ENCODE measurements at places on chromosomes 5 and 9.
A peak's percentile ranks its signal among the peaks of the same experiment; 100 is the strongest.

GRCh38 chr5:161007879-161008278 lies 155.9 kb upstream of the ATP10B start:
- no peak for DNase-seq

DNA sequence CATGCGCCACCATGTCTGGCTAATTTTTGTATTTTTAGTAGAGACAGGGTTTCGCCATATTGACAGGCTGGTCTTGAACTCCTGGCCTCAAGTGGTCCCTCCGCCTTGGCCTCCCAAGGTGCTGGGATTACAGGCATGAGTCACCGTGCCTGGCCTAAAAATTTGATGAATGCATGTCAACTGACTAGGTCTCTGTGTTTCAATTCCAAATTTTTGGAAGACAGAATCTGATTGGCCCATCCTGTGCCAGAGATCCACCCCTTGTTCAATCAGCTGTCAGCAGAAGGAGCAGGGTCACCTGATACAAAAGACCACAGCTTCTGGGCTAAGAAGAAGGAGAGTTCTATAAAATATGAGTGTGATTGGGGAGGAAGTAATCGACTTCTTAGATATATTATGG lies 43.5 kb upstream of the COL15A1 start:
- DNase-seq, result no peak

- DNase-seq, result no peak
Measured at GRCh38 chr5:157214861-157215513, 34.3 kb downstream of the ITK start.

DNA sequence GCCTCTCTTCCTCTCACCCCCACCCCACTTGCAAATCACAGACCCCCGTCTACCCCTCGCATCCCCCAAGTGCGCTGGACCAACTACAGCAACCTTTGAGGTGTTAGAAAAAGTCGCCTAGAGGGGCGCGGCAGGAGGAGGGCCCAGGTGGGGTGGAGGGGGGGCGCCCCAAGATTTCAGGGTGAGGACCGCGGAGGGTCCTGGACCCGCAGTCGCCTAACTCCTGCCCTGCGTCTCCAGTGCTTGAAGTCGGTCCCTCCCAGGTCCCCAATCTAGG lies 379 bp upstream of the EGFLAM start:
- DNase-seq, result no peak

DNA sequence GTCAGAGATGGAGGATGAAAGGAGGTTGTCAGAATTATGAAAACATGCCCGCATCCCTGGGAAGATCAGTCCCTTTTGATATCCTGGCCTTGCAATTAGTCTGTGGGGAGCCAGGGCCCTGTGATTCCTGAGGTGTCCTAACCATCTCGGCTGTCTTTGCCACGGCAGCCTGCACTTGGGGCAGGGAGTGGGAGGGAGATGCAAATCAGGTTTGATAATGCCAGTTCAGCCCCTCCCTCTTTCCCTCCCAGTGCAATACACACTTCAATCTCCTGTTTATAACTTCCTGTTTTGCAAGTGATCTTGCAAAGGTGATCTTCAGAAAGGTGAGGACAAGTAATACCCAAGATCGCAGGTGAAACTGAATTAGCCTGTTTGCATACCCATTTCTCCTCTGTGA lies 114.0 kb upstream of the ALDH1B1 start:
- DNase-seq, result no peak

DNA sequence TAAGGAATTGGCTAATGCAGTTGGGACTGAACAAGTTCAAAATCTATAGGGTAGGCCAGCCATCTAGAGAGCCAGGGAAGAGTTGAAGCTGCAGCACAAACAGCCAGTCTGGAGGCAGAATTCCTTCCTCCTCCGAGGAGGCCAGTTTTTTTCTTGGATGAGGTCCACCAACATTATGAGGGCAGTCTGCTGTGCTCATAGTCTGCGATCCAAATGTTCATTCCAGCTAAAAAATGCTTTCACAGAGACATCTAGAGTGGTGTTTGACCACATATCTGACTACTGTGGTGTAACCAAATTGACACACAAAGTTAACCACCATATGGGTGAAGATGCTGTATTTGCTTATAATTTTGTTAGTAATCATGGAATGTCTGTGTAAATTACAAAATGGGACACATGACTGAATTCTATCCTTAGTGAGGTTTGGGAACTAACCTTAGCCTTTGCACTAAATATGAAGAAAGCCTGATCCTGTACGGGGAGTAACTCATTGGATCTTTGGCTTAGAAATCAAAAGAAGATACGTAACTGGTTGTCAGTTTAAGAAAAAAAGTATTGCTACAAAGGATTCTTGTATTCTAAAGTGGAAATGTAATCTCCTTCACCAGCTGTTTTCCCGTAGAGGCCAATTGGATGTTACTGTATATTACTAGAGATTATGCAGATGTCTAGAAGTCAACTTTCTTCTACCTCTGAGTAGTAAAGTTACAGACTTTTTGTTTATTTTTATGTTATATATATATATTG lies 70.6 kb downstream of the SPIN1 start:
- DNase-seq, result peak; percentile 23

- no peak for DNase-seq
Measured at GRCh38 chr9:18437315-18438201, 36.4 kb upstream of the ADAMTSL1 start.

GRCh38 chr5:4802044-4802443 lies 338.1 kb upstream of the ADAMTS16 start:
- DNase-seq, result no peak

DNA sequence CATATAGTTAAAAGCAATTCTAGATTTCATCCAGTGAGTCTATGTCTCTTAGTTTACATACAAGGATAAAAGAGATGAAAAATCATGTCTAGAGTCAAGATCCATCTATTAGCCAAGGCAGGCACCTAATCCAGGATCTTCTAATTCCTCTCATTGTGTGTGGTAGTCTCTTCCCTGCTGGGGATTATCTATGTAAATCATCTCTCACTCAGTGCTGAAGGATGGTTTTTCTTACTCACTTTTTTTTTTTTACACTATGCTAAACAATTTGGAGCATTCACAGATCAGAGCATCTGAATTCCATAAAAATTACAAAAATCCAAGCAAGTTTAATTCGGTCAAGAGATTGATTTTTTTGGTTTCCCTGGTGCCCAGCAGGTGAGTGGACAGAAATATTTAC lies 154.9 kb upstream of the GDNF start:
- no peak for DNase-seq

GRCh38 chr9:99866398-99866797 lies 40.1 kb upstream of the STX17 start:
- no peak for DNase-seq

DNA sequence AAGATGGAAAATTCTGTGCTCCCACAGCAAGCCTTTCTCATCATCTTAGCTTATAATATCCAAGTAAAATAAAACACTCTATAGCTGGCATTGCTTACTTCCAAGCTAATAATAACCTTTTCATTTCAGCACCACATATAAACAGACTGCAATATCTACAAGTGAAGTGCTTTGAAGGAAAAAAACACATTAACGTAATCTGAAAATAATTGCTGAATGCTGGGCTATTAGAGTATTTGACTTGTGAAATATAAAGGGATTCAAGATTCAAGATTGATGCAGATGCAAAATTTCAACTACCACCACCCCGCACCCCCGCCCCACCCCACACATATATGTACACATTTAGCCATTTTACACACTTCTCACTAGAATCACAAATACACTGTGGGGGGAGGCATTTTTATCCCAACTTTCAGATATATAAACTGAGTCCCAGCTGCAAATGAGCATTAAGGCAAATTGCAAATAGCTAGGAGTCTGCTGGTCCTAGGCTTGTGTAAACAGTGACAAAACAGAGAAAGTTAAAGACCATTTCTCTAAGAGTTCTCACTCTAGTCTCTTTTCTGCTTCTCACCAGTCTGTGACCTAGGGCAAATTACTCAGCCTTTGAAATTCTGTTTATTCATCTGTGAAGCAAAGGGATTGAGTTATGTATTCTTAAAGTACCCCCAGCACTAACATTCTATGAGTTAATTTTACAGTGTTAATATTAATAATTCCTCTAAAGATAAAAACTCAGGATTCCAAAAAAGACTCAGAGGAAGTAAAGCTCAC lies 489.4 kb downstream of the PRELID2 start:
- no peak for DNase-seq

DNA sequence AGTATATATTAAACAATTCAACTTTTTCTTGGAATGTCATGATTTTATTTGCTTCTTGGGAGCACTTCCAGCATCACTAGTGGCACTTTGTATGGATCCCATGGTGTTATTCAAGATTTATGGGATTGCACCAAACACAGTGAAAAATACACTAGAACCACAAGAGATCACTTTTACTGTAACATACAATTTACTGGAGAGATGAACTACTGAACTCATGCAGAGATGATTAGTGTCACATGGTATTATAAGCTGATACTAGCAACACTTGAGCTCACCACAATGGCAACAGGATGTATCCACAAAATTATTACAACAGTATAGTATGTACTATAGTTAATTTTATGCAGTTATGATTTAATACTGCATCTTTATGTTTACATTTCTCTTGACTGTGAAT lies 16.3 kb upstream of the SLC36A2 start:
- DNase-seq, result no peak

GRCh38 chr9:76528056-76528455 lies 69.1 kb downstream of the GCNT1 start:
- no peak for DNase-seq

DNA sequence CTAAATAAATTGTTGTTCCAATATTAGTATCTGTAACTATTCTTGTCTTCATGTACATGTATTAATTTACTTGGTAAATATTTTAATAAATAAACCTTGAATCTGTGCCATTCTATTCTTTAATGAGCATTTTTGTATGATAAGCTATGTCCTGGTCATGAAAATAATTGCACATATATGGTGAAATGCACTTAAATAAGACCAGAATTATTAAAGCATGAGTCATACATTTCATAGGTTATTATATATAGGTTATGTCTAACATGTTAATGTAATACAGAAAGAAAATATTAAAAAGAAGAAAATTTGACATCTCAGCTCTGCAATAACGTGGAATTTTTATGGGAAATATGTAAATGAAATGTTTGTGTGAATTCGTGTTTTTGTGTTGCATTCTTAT lies 1168.1 kb downstream of the TAF11L14 start:
- no peak for DNase-seq
